ENCODE measurements at places on chromosomes 6 and 20. TPM values are rescaled to one million over a fixed set of nuclear protein-coding genes. Genes with fewer than 3 reads are reported as not detected.

DNA sequence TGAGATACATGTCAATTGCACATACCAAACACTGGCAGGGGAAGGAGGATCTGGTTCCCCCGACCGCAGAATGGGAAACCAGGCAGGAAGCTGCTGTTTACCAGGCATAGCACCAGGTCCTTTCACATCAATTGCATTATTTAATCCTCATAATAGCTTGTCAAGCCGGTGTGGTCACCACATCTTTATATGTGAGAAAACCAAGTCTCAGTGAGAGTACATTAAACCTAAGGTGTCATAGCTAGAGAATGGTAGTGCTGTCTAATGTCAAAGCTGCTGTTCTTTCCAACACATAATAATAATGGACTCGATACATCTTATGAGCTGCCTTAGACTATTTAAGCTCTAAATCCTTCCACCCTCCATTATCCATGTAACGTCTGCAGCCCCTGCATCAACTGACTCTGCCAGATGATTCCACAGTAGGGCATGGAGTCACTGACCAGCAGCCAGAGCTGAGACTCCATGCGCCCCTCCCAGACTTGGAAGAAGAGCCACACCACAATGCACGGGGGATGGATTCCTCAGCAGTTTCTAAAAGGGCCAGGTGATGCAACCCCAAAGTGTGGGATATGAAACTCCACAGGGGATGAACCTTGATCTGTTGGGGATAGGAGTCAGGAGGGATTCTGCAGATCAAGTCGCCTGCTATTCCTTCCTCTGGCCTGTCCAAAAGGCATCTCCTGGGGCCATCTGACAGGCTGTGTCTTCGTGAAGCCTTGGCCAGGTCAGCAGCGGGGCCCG lies 71.8 kb downstream of the GPR6 start:
- no peak overlapping the region for H3K4me3 ChIP-seq
- no peaks in the 10 kb centered on the region for H3K4me1 ChIP-seq
- H3K27ac ChIP-seq = no peak overlapping the region
- no peaks in the 10 kb centered on the region for H3K27me3 ChIP-seq
- DNase-seq = peak; percentile 23

The BTNL2 gene
- total RNA-seq = not detected

The C6orf58 gene
- total RNA-seq = not detected

GRCh38 chr6:82074556-82074955 lies 173.0 kb downstream of the IBTK start:
- H3K27me3 ChIP-seq = no peaks in the 10 kb centered on the region
- no peaks in the 10 kb centered on the region for H3K36me3 ChIP-seq
- no peak overlapping the region for H3K27ac ChIP-seq

GRCh38 chr6:158188591-158188990 lies 20.4 kb downstream of the GTF2H5 start:
- no peaks in the 10 kb centered on the region for H3K4me1 ChIP-seq
- peaks cover 19% of the 10 kb centered on the region for H3K36me3 ChIP-seq
- no peak overlapping the region for H3K4me3 ChIP-seq
- no peaks in the 10 kb centered on the region for H3K27me3 ChIP-seq
- H3K27ac ChIP-seq = no peak overlapping the region
- no peak for DNase-seq

DNA sequence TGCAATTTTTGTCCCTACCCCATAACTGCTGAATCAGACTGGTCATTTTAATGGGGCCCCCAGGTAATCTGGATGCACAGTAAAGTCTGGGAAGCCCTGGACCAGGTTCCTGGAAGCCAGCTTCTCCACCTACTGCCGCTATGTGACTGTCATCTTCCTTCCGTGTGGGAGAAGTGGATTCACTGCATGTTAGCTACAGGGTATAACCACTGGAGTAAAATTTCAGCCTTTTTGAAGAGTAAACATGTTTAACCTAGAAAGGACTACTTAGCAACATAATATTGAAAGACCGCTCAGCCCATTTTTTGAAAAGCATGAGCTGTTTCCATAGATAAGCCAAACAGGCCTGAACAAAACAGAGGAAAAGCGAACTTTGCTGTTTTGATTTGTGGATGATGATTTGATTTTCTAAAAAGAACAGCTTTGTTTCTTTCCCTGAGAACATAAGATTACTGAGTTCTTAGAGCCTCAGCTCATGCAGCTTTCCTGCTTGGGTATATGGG lies 208.1 kb downstream of the PLCB4 start:
- no peaks in the 10 kb centered on the region for H3K36me3 ChIP-seq
- no peaks in the 10 kb centered on the region for H3K4me1 ChIP-seq
- no peaks in the 10 kb centered on the region for H3K27me3 ChIP-seq
- no peak overlapping the region for H3K27ac ChIP-seq
- no peak overlapping the region for H3K4me3 ChIP-seq

DNA sequence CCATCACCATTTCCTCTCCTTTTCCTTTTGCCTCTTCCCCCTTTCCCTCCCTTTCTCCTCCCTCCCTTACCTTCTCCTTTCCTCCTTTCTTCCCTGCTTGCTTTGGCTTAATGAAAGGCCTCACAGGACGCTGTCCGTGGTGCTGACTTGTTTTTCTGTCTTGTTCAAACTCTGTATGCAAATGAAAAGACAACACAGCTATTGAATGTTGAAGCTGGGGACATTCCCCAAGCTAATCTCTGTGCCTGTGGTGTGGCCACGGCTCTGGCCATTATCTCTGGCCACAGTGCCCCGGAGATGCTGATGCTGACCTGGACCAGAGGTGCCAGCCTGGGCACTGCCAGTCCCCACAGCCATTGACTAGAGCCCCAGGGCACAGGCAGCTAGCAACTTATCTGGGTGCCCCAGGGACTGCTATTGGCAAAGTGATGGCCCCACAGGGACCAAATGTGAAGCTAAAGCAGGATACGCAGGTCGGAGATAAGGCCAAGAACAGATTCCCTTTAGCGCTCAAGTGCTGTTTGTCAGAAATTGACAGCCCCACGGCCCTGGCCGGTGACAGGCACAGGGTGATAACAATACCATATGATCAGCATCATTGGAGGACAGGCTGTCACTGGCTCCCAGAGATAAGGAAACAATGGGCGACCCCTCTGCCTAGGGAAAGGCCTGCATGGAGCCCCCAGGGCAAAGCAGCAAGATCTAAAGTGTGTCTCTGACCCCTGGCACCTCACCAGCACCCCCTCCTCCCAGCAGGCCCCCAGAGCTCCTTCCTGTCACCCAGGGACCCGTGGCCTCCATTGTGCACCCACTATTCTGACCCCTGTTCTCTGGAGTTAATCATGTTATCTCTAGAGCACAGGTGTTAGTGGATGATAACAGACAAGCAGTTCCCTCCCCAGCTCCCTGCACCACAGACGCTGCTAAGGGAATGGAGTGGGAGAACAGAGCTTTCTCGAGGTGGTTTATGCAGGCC lies 31.6 kb upstream of the SLC32A1 start:
- no peak for DNase-seq
- H3K27me3 ChIP-seq = peaks cover 24% of the 10 kb centered on the region
- H3K4me3 ChIP-seq = no peak overlapping the region
- H3K4me1 ChIP-seq = no peaks in the 10 kb centered on the region
- H3K36me3 ChIP-seq = no peaks in the 10 kb centered on the region

The BPIFB1 gene
- 0.67 TPM for total RNA-seq
